ENCODE measurements at places on chromosomes 5 and 9.

- DNase-seq = no peak
These were observed 155.3 kb downstream of the SNX18 start for GRCh38 chr5:54672871-54673270.

- no peak for DNase-seq
These were observed 80.5 kb downstream of the RNF130 start for GRCh38 chr5:179991106-179991505.

- DNase-seq = no peak
These were observed 11.7 kb downstream of the RAD23B start for GRCh38 chr9:107294756-107295155.

GRCh38 chr9:136086951-136087740 lies 7.9 kb downstream of the NACC2 start:
- DNase-seq = no peak

GRCh38 chr5:68180121-68181038 lies 35.2 kb upstream of the PIK3R1 start:
- no peak for DNase-seq

- DNase-seq = no peak
These were observed 242.9 kb upstream of the TRPM3 start for GRCh38 chr9:71364186-71364955.

- no peak for DNase-seq
These were observed 2.5 kb downstream of the TJP2 start for GRCh38 chr9:69176471-69177171.

DNA sequence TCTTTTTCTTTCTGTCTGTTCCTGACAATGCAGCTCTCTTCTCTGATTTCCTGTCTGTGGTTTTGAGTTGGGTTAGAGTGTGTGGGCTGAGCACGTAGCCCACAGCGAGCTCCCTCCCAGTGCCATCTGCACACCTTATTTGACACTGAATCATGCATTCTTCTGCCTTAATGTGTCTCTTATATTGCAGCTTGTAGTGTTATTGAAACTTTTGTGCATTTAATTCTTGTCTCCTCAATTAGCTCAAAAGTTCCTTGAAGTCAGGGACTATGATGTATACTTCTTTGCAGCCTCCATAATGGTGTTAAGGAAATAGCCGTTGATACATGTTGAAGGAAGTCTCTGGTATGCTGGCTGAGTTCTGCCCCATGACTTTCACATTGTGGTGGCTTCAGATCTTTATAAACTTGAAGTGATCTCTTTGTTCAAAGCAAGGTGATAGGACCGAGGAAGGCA lies 576.2 kb upstream of the CLINT1 start:
- no peak for DNase-seq

DNA sequence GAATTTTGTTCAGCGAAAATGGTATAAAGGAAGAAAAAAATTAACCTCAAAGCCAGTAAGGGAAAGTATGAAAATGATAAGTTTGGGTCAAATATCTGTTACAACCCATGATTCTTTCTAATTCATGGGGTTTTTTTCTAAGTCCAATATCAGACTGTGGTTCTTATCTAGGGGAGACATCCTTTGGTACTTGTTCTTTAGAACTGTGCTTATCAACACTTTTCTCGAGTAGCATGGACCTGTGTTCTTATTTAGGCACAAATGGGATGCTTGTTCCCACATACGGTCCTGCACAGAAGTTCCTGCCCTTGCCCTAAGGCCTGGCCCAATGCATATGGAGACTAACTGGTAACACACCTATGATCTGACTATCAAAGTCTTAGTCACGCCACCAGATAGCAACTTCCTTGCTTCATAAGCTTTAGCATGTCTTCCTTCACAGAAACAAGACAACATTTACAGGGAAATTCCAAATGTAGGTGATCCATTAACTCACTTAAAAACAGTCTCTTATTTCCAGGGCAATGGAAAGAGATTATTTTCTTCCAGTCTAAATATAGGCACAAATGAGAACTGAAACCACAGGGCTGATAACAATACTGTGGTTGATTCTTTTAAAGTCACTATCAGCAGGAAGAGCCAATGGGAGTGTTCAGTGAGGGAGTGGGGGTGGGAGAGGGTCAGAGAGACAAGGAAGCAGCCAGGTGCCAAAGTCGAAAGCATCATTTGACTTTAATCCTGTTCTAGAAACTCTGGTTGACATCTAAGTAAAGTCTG lies 268.8 kb upstream of the ANKRD55 start:
- DNase-seq = no peak

DNA sequence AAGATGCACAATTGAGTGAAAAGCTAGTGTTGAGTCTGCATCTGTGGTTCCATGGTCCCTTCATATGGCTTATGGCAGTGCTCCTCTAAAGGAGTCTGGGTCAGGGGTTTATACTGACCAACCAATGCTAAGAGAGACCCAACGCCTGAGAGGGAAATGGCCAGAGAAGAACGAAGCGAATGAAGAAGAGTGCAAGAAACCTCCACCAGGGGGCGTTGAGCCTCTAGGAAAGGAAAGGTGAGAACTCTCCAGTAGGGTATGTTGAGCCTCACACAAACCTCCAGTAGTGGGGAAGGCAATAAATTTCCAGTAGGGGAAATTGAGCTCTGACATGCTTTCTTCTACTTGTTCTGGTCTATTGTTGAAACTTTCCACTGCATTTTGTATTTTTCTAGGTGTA lies 470.6 kb downstream of the PRDM9 start:
- no peak for DNase-seq

GRCh38 chr9:34675048-34675714 lies 12.7 kb upstream of the CCL27 start:
- DNase-seq = no peak

GRCh38 chr9:83533296-83533695 lies 4.9 kb downstream of the FRMD3 start:
- DNase-seq = no peak

DNA sequence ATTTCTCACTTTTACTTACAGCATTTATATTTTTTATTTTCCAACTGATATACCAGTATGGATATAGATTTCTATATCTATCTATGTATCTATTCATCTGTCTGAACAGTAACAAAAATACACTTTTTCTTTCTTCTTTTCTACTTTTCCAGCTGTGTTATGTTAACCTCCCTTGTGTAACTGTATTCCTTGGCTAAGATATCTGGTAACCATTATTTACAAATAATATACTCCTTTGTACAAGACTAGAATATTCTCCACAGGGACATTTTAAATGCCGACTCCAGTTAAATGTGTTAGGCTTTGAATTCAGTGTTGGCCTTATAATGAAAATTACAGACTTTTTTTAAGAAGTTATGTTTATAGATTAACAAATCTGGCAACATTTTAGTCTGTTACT lies 168.7 kb downstream of the XRCC4 start:
- no peak for DNase-seq

DNA sequence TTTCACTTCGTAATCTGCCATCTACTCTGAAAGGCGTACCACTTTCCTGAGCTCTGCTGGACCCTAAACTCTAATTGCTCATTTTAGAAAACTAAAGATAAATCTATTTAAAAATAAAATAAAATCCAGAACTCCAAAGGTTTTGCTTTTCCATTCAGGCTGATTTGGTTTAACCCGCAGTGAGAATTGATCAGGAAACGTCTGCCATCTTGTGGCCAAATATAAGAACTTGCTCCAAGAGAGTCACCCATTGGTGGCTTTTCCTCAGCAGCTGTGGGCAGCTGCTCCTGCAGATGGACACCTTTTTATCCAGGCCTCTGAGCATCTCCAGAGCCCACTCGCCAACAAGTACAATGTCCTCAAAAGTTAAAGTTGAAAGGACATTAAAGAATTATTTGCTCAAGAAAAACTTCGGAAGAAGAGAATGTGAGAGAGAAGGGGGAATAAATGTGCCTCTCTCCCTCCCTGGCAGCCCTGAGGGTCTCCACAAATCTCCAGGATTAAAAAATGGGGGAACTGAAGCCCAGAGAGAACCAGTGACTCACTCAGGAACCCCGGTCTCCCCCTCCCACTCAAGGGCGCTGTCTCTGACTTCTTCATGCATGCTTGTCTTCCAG lies 4.1 kb downstream of the SAXO1 start:
- no peak for DNase-seq

- DNase-seq = no peak
These were observed 13.8 kb downstream of the SNX30 start for GRCh38 chr9:112764344-112764743.

DNA sequence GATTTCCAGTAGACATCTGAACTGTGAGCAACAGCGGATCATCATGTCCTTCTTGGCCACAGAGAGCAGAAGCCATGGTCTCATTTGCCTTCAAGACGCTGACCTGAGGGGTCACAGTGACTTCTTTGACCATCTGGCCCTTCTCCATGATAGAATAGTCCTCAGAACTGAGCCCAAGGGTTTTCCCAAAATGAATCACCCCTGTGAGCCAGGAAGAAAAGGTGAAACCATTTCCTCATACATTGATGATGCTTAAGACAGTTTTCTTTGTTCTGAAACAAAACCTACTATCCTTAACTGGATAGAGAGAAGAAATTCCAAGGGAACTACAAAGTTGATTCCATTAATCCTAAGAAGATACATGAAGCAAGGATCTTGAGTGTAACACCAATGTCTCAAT lies 503.9 kb downstream of the CTNND2 start:
- DNase-seq = no peak

- no peak for DNase-seq
These were observed 411.8 kb upstream of the CDH6 start for GRCh38 chr5:30781643-30782042.

GRCh38 chr5:35773967-35774366 lies 82.7 kb upstream of the IL7R start:
- DNase-seq = no peak

DNA sequence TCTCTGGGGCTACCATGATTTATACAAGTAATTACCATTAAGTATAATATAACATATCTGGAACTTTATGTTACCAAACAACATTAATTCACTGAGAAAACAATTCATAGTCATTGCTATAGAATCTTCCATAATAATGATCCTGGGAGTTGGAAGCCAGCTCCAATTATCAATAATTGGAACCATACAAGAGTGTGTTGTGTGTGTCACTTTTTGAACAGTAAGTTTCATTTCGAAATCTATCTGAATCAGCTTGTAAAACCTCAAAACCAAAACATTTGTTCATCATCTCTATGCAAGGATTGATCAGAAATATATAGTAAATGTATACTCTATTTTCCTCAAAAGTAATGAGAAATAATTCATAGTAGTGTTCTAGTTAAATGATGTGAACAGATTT lies 348.1 kb downstream of the ARL15 start:
- no peak for DNase-seq

DNA sequence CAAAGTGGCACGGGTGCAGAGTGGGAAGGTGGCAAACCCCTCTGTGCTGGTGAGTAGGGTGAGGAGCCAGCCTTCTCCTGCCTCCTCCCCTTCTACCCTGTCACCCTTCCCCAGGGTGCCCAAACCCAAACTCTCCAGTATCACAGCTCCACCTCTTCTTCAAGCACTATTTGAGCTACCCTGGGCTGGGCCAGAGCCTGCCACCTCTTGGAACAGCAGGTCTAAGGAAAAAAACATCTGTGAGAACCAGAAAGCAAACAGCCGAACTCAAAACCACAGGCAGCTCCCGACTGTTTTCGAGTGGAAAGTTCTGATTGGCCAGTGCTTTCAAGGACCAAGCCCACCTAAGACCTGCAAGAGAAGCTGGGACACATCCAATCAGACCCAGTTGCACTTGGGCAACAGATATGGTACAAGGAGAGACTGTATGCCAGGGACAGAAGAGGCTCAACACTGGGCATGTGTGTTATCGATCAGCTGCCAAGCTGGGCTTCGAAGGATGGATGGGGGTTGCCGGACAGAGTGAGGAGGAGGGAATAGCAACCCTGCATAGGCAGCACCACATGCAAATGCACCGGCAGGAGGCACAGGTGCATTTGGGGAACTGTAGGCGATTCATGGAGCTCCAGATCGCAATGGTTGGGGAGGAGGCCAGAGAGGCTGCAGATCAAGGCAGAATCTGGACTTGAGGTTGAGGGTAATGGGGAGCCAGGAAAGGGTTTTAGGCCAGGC lies 19.7 kb downstream of the ACSL6 start:
- DNase-seq = no peak

GRCh38 chr5:163269624-163270023 lies 167.8 kb upstream of the CCNG1 start:
- DNase-seq = no peak

- peak; percentile 61 for DNase-seq
These were observed 116.6 kb upstream of the SLC44A1 start for GRCh38 chr9:105127863-105128220.

DNA sequence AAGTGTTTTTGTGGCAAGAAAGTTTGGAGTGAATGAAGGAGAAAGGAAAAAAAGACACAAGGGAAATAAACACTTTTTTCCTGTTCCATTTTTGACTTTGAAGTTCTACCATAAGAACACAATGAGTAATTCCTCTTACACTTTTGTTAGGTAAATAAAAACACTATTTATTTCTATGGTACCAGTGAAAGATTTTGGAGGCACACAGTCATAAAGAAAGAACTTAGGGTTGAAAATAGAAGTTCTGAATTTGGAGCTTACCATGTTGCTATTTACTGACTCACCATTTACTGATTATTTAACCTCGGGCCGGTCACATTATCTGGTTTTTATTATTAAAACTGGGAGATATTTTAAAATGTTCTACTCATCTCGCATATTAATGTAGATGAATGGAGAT lies 367.8 kb downstream of the TLE1 start:
- DNase-seq = no peak

- DNase-seq = no peak
These were observed 5.0 kb upstream of the SNAPC3 start for GRCh38 chr9:15417626-15418025.

DNA sequence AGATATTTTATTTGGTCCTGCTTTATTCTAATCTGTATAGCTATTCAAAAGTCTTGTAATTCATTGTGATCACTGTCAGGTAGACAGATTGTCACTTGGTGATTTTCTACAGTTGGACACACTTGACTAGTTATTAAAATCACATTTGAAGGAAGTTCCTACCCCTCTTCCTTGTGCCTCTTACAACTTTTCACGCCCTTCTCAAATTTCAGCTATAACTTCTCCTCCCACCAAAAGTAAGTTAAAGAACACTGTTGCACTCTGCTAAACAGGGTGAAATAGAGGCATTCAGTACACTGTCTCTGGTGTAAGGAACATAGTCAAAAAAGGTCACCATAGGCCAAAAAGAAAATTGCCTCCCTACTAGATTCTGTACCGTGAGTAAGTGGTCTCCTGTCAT lies 142.1 kb upstream of the POU5F2 start:
- DNase-seq = no peak
